ENCODE measurements at places on chromosomes 11 and 22. TPM values are rescaled to one million over a fixed set of nuclear protein-coding genes. Genes with fewer than 3 reads are reported as not detected.

The SCGB1D2 gene
- 5.6 TPM for polyA plus RNA-seq

The CADM1 gene
- polyA plus RNA-seq = 24.0 TPM

The TSGA10IP gene
- polyA plus RNA-seq = not detected

The SEC14L6 gene
- polyA plus RNA-seq = 16.5 TPM

The FAR1 gene
- polyA plus RNA-seq = 12.6 TPM

The RBMXL2 gene
- not detected for polyA plus RNA-seq

The TMEM191C gene
- 2.1 TPM for polyA plus RNA-seq

The BACE1 gene
- polyA plus RNA-seq = 11.7 TPM

The BCO2 gene
- polyA plus RNA-seq = 6.9 TPM

The NRXN2 gene
- polyA plus RNA-seq = 22.0 TPM

The MUC5B gene
- polyA plus RNA-seq = not detected

The GRM5 gene
- polyA plus RNA-seq = 0.06 TPM

The OR51B5 gene
- not detected for polyA plus RNA-seq

The APOL4 gene
- 6.1 TPM for polyA plus RNA-seq

The MS4A3 gene
- not detected for polyA plus RNA-seq

The CST6 gene
- 1.2 TPM for polyA plus RNA-seq

The BDNF gene
- polyA plus RNA-seq = 0.19 TPM

The SAA4 gene
- not detected for polyA plus RNA-seq

The CD248 gene
- 14.8 TPM for polyA plus RNA-seq

The CFAP300 gene
- 4.3 TPM for polyA plus RNA-seq

The UBXN1 gene
- polyA plus RNA-seq = 139 TPM

The TRIM51 gene
- not detected for polyA plus RNA-seq

The GRAMD4 gene
- 12.1 TPM for polyA plus RNA-seq

The PKP3 gene
- polyA plus RNA-seq = 1.9 TPM

The PPARA gene
- polyA plus RNA-seq = 15.8 TPM

The TFIP11 gene
- 26.7 TPM for polyA plus RNA-seq

The SESN3 gene
- polyA plus RNA-seq = 5.1 TPM
